ENCODE measurements at places on chromosomes 5 and 9.

GRCh38 chr5:11477786-11478185, 426.5 kb downstream of the CTNND2 start:
- DNase-seq, result no peak

GRCh38 chr5:40223884-40224402, 455.8 kb upstream of the PTGER4 start:
- peak; percentile 25 for DNase-seq

DNA sequence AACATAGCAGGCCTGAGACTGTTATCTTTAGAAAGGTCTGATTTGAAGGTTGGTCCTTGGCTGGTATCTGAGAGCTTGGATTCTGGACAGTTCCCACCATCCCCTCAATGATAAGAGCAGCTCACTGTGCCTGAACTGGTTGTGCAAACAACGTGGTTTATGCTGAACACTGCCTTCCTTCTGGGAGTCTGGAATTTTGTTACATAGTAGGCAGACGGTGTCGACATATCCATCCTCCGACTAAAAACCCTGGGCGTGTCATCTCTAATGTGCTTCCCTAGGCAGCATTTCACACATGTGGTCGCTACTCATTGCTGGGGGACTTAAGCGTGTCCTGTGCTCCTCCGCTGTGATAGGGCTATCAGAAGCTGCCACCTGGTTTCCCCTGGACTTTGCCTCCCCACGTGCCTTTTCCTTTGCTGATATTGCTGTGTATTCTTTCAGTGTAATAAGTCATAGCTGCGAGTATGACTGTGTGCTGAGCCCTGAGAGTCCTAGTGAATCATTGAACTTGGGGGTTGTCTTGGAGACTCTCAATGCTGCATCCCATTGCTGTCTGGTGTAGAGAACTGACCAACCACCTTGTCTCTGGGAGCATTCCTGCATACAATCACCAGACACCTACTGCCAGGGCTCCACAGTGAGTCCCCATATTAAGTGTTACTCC, 119.1 kb upstream of the TBC1D2 start:
- no peak for DNase-seq

DNA sequence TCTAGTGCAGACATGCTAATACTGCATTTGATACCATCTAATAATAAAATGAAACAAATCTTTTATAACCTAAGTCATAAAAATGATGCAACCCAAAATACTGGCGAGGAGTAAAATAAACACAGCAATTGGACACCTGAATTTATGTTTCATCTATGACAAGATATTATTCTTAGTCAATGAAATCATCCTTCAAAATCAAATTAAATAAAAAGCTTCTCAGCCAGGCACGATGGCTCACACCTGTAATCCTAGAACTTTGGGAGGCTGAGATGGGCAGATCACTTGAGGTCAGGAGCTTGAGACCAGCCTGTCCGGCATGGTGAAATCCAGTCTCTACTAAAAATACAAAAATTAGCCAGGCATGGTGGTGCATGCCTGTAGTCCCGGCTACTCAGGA, 179.0 kb downstream of the TMEM232 start:
- no peak for DNase-seq

DNA sequence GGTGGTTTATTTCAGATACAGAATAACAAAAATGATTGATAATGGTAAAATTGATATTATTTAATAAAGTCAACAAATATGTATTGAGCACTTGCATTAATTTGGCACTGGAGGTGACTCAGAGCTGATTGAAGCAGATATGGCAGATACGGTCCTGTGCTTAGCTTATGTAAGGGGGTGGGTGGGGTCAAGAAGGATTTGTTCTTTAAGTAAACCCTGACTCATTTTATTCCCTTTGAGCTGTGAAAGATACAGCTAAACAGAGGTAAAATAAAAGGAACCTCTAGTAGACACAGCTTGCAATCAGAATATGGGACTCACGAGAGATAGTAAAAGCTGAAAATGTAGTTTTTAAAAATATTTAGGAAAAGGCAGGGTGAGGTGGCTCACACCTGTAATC, 201.3 kb upstream of the CLINT1 start:
- DNase-seq, result no peak

GRCh38 chr9:76691517-76692313, 72.5 kb upstream of the PCA3 start:
- DNase-seq, result no peak

DNA sequence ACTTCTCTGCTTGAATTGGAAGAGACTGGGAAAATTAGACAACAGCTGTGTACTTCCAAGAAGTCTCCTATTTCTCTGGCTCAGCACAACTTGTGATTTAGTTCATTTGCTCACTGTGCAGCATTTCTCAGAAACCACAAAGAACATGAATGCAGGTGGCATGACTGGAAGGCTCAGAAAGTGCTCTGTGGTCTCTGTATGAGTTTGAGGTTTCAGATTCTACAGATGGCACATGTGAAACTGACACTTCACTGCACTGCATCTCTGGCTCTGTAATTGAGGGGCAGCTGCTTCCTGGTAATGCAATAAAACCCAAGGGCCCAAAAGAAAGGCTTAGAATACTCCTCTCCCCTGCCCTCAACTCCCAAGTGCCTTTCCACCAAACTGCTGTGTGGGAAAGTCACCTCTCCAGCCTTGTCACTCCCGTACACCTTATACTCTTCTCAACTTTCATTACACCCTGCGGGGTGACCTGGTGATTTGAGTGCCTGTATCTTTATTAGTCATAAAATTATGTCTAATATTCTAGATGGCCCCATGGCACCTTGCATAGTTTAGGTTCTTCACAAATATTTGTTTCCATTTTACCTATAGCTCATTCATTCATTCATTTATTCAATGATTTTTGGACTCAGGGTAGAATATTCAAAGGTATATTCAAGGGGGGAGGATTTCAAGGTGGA, 82.5 kb downstream of the ESM1 start:
- DNase-seq, result no peak

DNA sequence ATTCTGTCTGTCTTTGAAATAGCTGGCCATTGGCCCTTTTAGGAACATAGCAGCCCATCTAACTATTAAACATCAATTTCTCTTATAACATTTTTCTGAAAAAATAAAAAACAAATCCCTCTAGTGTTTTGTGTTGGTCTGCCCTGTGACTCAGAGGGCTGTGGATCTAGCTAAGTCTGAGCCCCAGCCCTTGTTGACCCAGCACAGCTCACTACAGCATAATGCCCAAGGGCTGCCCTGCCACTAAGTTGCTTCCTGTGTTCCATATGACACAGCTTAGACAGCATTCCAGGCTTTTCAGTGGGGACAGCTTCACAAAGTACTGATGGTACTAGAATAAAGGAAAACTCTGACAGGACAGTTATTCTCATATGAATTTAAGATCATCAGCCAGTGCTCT, 136.0 kb downstream of the SCAMP1 start:
- DNase-seq, result no peak

GRCh38 chr5:178433273-178433775, 156.9 kb downstream of the COL23A1 start:
- no peak for DNase-seq

- no peak for DNase-seq
Observed at GRCh38 chr9:102101723-102102122, 363.3 kb upstream of the GRIN3A start.

DNA sequence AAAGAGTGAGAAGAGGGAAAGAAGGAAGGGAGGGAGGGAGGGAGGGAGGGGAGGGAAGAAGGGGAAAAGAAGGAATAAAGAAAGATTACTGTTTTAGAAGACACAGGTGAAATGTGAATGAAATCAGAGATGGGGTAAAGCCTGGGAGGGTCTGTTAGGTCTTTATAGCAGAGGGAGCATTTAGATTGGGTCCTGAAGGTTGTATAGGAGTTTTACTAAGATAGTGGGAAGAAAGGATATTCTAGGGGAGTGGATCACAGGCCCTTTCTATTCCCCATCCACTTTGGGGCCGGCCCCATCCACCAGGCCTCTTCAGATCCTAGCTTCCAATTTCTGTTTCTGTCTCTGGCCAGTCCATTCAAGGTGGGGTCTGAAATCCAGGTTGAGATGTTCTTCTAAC, 35.5 kb downstream of the C9orf50 start:
- DNase-seq, result no peak

DNA sequence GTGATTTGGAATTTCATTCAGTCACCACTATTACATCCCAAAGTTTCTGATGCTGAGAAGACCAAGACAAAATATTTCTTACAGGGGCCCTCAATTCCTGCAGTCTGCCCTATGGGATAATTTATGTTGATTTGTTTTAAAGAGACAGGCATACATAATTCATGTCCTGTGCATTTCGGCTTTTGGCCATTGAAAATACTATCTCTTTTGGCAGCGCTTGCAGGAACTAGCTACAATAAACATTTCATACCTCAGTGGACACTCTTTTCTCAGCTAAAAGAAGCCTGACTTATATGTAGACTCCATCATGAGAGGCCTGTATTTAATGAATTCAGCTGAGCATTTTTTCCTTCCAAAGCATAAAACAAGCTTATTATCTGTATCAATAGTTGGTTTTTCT, 451.9 kb upstream of the C9orf72 start:
- DNase-seq, result no peak

GRCh38 chr5:158127536-158127935, 268.6 kb upstream of the CLINT1 start:
- no peak for DNase-seq

GRCh38 chr5:43432486-43433375, 20.5 kb upstream of the CCL28 start:
- DNase-seq, result peak; percentile 9

DNA sequence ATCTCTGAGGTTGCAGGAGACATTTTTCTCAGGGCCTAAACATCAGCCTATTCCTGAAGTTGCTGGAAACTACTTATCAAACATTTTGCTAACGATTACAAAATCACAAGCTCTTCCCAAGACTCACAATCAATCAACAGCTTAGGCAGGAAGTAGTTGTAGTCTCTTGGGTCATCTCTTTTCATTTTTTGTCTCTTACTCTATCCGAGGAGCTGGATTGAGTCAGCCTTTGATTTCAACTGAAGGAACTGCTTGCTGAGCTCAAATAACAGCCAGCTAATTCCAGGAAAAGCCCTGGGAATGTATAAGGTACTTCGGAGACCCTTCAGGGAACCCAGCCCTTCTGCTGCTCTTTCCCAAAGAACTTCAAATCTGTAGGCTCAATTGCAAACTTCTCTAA, 398.9 kb downstream of the PLK2 start:
- DNase-seq, result no peak

GRCh38 chr5:9374025-9374424, 171.8 kb downstream of the SEMA5A start:
- DNase-seq, result no peak

DNA sequence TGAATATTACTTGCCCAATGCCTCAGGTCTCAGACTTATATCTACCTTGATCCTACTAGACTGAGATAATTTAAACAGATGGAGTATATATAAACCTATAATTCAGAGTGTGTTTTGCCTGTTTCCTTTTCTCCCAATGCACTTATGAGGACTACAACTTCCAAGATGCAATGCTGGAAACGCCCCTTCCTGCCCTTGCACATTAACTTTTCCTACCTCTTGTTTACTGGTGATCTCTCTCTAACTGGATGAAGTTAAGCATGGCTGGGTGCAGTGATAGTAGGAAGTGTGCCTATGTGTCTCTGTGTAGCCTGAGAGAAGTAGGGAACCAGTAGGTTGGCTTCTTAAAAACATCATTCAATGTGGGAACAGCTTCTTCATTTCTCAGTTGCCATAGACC, 115.2 kb downstream of the SVEP1 start:
- DNase-seq, result no peak

- DNase-seq, result no peak
Observed at GRCh38 chr5:35246900-35247647, 16.8 kb upstream of the PRLR start.

DNA sequence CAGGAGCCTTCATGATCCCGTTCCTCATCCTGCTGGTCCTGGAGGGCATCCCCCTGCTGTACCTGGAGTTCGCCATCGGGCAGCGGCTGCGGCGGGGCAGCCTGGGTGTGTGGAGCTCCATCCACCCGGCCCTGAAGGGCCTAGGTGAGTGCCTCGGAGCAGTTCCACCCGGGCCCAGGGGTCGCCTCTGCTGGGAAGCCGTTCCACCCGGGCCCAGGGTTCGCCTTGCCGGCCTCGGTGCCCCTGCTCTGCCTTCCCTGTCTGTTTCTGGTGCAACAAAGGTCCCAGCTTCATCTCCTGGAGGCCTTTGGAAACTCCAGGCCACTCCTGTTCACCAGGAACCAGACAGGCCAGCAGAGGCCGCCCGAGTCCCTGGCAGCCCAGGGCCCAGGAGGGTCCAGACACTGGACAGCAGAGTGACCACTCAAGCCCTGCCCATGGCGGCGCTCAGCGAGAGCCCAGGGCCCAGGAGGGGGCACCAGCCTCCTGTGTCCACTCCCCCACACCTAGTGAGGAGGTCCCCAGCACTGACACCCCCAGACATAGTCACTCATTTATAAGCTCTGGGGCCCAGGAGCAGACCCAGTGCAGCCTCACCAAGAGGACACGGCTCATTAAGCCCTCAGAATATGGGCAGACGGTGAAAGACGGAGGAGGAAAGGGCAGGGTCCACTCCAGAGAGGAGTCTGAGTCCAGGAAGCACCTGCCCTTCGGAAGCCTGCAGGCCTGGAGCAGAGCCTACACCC, 7.5 kb downstream of the SLC6A19 start:
- no peak for DNase-seq

DNA sequence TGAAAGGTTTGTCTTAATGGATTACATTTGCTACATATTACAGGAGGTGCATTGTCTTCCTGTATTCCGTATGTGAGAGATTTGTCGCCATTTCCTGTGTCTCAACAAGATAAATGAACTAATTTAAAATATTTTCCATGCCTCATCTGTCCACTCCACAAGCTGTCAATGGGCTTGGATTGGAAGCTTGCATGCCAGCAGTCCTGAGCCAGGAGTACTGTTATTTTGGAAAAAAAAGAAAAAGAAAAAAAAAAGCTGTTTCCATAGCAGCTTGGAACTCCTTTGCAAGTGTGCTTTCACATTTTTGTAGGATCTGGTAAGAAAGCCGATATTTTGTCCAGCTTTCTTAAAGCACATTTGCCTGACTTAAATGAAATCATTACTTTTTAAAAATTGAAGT, 330.8 kb downstream of the KDM4C start:
- DNase-seq, result no peak

DNA sequence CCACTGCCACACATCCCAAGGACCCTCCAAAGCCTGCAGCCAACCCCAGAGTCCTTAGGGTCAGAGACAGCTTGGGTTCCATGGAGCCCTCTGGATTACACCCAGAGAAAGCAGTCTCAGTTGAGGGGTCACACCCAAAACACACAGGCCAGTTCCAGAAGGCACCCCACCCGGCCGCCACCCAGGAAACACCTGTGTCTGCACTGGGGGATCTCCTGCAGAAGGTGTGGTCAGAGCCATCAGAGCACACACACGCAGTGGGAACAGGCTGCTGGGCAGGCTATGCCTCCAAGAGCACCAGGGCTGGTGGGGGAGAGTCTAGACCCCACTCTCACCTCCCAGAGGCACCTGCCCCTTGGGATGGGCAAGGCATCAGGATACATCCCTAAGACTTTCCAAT, 27.3 kb downstream of the NIPAL4 start:
- DNase-seq, result no peak
